Breast epithelium (tissue), 4 donors: ENCODE measurements at places on chromosomes 6 and 20. TPM values are rescaled to one million over a fixed set of nuclear protein-coding genes. Genes with fewer than 3 reads are reported as not detected.
A peak's percentile ranks its signal among the peaks of the same experiment; 100 is the strongest.

- H3K27ac ChIP-seq: no peak overlapping the region
- H3K36me3 ChIP-seq: no peaks in the 10 kb centered on the region
- no peaks in the 10 kb centered on the region for H3K27me3 ChIP-seq
- no peaks in the 10 kb centered on the region for H3K4me1 ChIP-seq
- no peak for DNase-seq
These were observed 95.1 kb downstream of the LIN28B start for GRCh38 chr6:105051941-105052471.

GRCh38 chr6:19866173-19866984 lies 29.2 kb downstream of the ID4 start:
- no peaks in the 10 kb centered on the region for H3K36me3 ChIP-seq
- peaks cover 5% of the 10 kb centered on the region for H3K4me1 ChIP-seq
- no peak overlapping the region for H3K4me3 ChIP-seq
- DNase-seq: no peak
- H3K27me3 ChIP-seq: no peaks in the 10 kb centered on the region

- no peaks in the 10 kb centered on the region for H3K27me3 ChIP-seq
- no peak for DNase-seq
- H3K27ac ChIP-seq: no peak overlapping the region
- H3K4me1 ChIP-seq: no peaks in the 10 kb centered on the region
- H3K36me3 ChIP-seq: no peaks in the 10 kb centered on the region
These were observed 12.0 kb upstream of the PRDM1 start for GRCh38 chr6:106074146-106074545.

DNA sequence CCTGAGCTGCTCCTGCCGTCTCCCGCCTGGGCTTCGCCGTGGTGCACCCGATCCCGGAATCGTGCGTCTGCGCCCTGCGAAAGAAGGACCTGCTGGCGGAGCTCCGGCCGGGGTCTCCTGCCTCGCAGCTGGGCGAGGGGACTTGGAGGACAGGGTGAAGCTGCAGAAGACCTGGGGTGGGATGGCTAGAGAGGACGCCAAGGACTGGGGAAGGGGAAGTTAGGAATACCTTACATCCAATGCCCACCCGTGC lies 150.2 kb downstream of the PRL start:
- no peaks in the 10 kb centered on the region for H3K27me3 ChIP-seq
- no peak for DNase-seq
- H3K27ac ChIP-seq: no peak overlapping the region
- no peaks in the 10 kb centered on the region for H3K4me1 ChIP-seq
- no peaks in the 10 kb centered on the region for H3K36me3 ChIP-seq
- H3K4me3 ChIP-seq: peak overlapping the region; percentile 33

- no peak overlapping the region for H3K4me3 ChIP-seq
- H3K27me3 ChIP-seq: no peaks in the 10 kb centered on the region
- no peak for DNase-seq
- peak overlapping the region; percentile 67 for H3K27ac ChIP-seq
These were observed 3.9 kb downstream of the PLCG1 start for GRCh38 chr20:41141153-41141815.

DNA sequence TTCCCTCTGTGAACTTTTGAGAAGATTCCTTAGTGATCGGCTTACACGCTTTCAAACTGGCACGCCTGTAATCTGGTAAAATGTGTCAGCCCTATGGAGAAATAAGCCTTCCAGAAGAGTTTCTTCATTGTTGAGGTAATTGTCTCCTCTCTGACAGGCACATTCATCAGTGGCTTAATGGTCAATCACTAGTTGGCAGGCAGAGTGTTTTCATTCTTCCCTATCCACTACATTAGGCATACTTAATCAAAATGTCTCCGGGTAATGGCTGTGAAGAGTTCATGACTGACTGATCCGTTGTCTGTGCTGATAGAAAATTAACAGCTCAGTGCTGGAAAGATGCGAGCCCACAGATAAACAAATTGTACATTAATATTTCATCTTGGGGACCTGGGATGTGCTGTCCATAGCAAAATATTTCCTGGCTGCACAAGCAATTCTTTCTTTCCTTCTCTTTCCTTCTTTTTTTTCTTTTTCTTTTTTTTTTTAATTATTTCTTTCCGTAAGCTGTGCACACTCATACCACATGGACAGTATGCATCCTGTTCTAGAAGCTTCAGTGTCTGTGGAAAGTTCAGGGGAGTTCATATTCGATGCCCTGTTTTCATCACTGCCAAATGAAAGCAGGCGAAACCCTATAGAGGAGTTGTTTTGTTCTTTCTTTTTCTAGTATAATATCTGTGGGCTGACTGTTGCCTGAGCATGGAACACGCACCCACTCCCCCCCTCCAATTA lies 31.4 kb downstream of the TSHZ2 start:
- no peak for DNase-seq
- no peak overlapping the region for H3K4me3 ChIP-seq
- peak overlapping the region; percentile 61 for H3K27ac ChIP-seq
- H3K36me3 ChIP-seq: no peaks in the 10 kb centered on the region

GRCh38 chr6:142444376-142444775 lies 142.6 kb downstream of the ADGRG6 start:
- no peak overlapping the region for H3K4me3 ChIP-seq
- H3K27me3 ChIP-seq: no peaks in the 10 kb centered on the region
- H3K27ac ChIP-seq: no peak overlapping the region
- no peaks in the 10 kb centered on the region for H3K36me3 ChIP-seq

GRCh38 chr6:17227403-17227802 lies 53.8 kb upstream of the RBM24 start:
- H3K27ac ChIP-seq: no peak overlapping the region
- no peaks in the 10 kb centered on the region for H3K36me3 ChIP-seq
- no peaks in the 10 kb centered on the region for H3K4me1 ChIP-seq
- H3K4me3 ChIP-seq: no peak overlapping the region
- DNase-seq: no peak

SASH1 gene
- 145 TPM for total RNA-seq

VSX1 gene
- not detected for total RNA-seq

PPDPF gene
- 71.8 TPM for total RNA-seq

PTCRA gene
- total RNA-seq: not detected

GRIK2 gene
- total RNA-seq: 3.7 TPM
